ENCODE measurements at places on chromosomes 12 and 14.

DNA sequence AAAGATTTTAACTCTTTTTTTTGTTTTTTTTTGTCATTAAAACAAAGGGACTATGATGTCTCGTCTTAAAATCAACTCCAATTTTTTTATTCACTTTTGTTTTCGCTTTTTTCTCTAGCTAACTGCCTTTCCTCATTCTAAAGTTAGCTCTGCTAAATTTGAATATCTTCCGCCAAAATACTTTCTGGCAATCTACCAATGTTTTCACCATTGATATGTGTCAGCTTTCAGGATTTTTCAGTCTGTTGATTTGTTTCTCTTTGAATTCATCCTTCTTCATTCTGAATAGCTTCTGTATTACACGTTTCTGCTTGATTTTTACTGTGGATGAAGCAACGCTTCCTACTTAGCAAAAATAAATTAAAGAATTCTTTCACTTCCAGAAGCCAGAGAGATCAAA, 38.7 kb upstream of the NOVA1 start:
- DNase-seq = no peak

DNA sequence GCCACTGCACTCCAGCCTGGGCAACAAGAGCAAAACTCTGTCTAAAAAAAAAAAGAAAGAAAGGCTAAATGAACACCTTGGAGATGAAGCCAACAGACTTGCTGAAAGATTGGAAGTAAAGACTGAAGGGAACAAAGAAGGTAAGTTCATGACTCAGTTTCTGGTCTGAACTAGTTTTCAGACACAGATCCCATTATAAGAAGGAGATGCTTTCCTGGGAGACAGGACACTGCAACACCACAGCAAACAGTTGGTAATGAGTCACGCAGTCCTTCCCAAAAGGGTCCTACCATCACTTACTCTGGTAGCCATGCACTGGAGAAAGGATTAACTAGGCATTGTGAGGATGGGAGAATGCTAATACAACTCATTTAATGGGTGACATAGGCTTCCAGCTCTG, 97.2 kb downstream of the SSPN start:
- DNase-seq = no peak

DNA sequence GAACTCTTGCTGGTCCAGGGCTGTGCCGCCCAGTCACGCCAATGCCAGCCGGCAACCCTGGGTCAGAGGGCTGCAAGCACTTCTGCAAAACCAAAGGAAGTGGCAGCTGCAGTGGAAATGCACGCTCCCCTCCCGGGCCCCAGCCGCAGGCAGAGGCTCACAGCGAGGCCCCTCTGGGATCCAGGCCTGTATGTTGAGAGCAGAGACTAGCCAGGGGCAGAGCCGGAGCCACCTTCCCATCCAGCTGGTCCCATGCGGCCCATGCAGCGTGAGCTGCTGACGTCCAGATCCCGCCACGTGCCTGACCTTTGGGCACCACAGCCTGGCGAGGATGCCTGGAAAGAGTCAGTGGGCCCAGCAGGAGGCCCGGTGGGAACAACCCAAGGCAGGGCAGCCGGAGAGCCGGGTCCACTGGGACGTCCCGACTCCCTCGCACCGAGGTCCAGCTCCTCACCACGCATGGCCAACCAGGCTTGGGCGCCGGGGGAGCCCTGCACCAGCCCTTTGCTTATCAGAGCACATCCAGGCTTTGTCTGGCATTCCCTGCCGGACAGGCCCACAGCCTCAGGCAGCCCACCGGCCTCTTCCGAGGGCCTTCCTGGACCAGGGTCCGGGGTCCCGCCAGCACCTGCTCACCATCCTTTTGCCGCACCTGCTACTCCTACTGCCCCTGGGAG, 4.3 kb downstream of the GPR132 start:
- DNase-seq = no peak

DNA sequence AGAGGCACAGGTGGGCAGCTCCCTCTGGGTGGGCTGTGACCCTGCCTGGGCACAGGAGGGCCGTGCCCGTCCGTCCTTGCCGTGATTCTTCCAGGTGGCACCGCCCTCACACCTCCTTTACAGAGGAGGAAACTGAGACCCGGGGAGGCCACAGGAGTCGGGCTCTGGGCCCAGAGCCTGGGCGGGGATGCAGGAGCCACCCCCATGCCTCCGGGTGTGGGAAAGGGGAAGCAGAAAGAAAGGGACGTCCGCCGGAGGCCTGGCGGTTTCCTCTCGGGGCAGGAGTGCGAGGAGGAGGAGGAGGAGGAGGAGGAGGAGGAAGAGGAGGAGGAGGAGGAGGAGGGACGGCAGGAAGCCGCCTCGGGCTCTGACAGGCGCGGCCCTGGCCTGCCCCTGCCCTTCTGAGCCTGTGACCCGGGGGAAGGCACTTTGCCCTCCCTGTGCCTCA, 23.0 kb downstream of the SH2B3 start:
- DNase-seq = no peak

GRCh38 chr12:89971880-89972279, 263.2 kb upstream of the ATP2B1 start:
- no peak for DNase-seq

DNA sequence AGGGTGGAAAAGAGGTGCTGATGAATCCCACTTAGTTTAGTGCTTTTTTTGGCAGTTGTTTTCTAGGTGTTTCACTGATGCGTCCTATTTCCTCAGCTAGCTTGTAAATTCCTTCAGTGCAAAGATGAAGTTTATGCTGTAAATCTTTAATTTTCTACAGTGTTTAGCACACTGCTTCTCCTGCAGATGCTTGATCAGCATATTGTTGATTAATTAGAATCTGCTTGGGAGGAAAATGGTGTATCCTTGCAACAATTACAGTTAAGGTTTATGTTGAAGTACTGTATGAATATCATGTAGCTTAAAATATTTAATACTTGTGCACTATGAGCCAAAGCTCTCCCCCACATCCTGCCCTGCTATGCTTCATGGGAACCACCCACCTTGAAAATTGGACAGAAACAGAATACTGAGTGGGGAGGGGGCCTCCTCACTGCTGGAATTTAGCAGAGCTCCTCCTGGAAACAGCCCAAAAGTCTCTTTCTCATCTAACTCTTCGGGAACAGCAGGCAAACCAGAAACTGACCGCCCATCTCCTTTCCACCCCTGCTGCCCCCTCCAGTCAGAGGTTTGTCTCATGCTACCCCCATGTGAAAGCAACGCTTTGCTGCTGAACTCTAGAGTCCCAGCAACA, 20.3 kb upstream of the DHRS4 start:
- DNase-seq = no peak

DNA sequence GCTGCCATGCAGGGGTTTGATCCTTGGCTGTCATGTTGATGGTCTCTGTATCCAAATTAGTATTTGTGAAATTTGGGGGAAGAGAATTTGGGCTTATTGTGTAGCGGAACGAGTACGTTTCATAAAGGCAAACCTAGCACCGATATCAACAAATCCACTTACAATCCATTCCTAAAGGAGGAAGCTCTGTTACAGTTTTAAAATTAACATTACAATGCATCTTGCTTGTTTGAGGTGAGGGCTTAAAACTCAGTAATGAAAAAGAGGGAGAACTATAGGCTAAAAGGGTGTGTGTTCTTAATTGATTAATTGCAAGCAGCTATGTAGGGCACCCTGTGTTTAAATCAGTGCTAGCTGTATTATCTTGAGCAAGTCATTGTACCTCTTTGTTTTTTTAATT, 13.7 kb downstream of the RASSF3 start:
- DNase-seq = no peak

GRCh38 chr14:74896400-74896799, 14.7 kb downstream of the DLST start:
- DNase-seq = no peak

DNA sequence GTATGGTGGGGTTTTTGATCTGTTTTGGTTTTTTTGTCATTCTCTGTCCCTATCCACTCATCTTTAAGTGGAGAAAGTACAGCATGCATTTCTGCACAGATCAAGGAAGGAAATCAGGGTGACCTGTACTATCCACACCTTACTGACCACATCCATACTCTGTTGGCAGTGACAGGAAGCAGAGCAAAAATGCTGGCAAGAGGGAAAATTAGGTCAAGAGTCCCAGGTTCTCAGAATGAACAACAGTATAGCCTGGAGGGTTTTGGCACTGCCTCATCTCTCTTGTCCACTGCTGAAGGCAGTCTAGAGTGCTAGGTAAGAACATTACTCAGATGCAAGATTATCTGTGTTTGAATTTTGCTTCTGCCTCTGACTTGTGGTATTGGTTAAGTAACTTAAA, 70.7 kb downstream of the TAOK3 start:
- peak; percentile 69 for DNase-seq

Data from foreskin fibroblast (primary cell).